ENCODE measurements at places on chromosomes 11 and 22.

GRCh38 chr11:121749691-121750090, 296.9 kb upstream of the SORL1-AS1 start:
- no peak for DNase-seq

DNA sequence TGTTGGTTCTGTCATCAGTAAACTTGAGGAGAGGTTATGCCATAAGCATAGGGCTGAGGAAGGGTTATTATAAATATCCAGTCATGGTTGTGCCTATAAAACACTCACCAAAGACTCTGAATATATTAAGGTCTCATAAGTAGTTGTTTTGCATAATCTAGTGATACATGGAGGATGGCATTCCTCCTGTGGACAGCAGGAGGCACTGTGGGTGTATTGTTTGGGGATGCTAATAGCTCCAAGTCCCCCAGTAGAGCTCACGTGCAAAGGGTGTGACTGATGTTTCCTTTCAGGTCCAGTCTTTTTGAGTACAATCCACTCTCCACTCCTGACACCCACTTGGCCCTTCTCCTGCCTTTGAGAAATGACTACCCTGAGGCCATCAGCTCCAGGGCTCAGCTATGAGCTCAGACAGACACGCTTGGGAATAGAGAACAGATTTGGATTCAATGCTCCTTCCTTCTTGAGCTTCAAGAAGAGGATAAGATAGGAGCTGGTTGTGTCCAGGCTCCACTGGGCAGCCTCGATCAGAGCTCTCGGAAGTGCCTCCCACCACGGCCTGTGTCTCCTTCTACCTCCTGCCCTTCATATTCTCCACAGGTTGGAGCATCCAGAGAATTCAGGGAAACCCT, 85.2 kb upstream of the IGLL5 start:
- DNase-seq, result no peak

- DNase-seq, result no peak
Measured at GRCh38 chr11:110587129-110587528, 125.1 kb downstream of the ARHGAP20 start.

GRCh38 chr11:107676336-107677057, 35.4 kb downstream of the SLN start:
- DNase-seq, result no peak

GRCh38 chr11:62917906-62918502, 3.2 kb downstream of the CHRM1 start:
- DNase-seq, result no peak

DNA sequence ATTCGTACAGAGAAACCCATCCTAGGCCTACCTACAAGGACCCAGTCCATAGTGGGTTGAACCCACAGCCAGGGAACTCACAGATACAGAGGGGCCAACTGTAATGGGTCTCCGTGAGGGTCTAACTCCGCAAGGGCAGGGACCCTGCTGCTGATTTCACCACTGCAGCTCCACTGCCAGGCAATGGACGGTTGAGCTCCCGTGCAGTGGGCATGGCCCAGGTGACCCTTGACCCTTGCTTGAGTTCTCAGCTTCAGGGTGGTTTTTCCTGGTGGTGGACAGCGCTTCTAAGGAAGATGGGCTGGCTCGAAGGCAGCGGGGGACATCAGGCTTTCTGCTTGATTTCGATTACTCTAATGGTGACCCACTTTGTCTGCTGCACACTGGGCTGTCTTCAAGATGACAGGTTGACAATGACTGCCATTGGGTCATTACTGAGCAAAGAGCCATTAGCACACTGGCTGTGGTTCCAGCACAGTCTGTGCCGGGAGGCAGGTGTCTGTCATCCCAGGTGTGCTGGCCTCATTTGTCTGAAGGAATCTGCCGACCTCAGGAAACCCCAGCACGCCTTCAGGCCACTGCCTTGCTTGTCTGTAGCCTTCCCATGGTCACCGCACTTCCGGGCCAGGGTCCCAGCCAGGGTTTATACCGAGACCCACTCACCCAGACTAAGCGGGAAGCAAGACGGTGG, 3.7 kb upstream of the GAL start:
- DNase-seq, result no peak

All from C1 segment of cervical spinal cord (tissue), 14 donors.